ENCODE measurements at places on chromosomes 7 and 10. TPM values are rescaled to one million over a fixed set of nuclear protein-coding genes. Genes with fewer than 3 reads are reported as not detected.

GRCh38 chr7:12518920-12519681, 51.4 kb upstream of the SCIN start:
- no peaks in the 10 kb centered on the region for H3K4me1 ChIP-seq
- no peaks in the 10 kb centered on the region for H3K36me3 ChIP-seq

DNA sequence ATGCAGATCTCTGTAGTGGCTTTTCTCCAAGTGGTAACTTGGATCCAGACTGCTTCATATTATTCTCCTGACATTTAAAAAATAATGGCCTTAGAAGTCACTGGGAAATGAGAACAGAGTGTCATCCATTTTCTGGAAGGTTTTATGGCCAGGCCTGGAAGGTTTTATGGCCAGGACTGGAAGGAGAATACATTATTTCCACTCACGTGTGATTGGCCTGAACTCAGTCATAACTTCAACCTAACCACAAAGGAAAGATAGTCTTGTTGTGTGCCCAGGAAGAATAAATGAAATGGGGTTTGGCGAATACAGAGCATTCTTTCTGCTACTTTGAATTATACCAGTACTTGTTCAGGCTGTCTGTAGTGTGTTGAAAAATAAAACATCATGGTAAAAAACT, 360.9 kb downstream of the GPAM start:
- no peak overlapping the region for H3K27ac ChIP-seq
- H3K4me3 ChIP-seq: no peak overlapping the region
- H3K4me1 ChIP-seq: no peaks in the 10 kb centered on the region
- H3K27me3 ChIP-seq: no peaks in the 10 kb centered on the region
- H3K36me3 ChIP-seq: no peaks in the 10 kb centered on the region

GRCh38 chr10:49539320-49539885, 482 bp upstream of the ERCC6 start:
- peaks cover 7% of the 10 kb centered on the region for H3K4me1 ChIP-seq
- peak; percentile 50 for DNase-seq
- peak overlapping the region; percentile 68 for H3K4me3 ChIP-seq
- peaks cover 5% of the 10 kb centered on the region for H3K27me3 ChIP-seq
- H3K36me3 ChIP-seq: no peaks in the 10 kb centered on the region

- H3K4me3 ChIP-seq: no peak overlapping the region
- no peak overlapping the region for H3K27ac ChIP-seq
- no peaks in the 10 kb centered on the region for H3K4me1 ChIP-seq
- H3K27me3 ChIP-seq: no peaks in the 10 kb centered on the region
- no peak for DNase-seq
Measured at GRCh38 chr7:147071536-147071935, 954.9 kb downstream of the CNTNAP2 start.

DNA sequence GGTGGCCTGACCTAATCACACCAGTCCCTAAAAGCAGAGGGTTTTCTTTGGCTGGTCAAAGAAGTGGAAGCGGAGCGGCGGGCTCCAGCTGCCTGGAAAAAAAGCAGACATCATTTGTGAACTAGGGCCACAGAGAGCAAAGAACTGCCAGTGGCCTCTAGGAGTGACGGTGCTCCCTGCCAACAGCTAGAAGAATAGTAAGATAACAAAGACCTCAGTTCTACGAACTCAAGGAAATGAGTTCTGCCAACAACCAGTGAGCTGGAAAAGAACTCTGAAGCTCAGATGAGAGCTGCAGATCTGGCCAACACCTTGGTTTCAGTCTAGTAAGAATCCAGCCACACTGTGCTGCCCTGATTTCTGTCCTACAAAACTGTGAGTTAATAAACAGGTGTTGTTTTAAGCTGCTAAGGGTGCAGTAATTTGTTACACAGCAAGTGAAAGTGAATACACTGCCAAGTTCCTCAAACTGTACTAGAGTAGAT, 178.0 kb downstream of the SRPK2 start:
- DNase-seq: peak; percentile 43
- no peak overlapping the region for H3K4me3 ChIP-seq
- no peaks in the 10 kb centered on the region for H3K27me3 ChIP-seq
- peaks cover 9% of the 10 kb centered on the region for H3K4me1 ChIP-seq

DNA sequence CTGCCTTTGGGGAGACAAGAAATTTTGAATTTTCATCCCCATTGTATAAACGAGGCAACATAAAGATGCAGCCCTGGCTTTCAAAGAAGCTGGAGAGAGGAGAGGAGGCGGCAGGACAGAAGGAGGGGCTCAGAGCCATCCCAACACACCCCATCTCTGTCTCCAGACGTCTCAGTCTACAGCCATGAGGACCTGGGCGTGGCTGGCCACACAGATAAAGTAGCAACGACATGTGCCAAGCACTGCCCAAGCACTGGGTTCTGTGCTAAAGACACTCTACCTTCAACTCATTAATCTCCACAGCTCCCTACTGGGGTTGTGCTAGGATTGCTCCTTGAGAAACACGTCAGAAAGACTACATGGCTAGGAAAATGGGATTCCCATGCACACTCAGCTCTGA, 65.2 kb downstream of the DLG5 start:
- no peak for DNase-seq
- H3K27me3 ChIP-seq: no peaks in the 10 kb centered on the region
- no peak overlapping the region for H3K4me3 ChIP-seq
- peaks cover 14% of the 10 kb centered on the region for H3K36me3 ChIP-seq
- H3K27ac ChIP-seq: no peak overlapping the region

GRCh38 chr10:80741278-80741677, 203.6 kb downstream of the SH2D4B start:
- no peak overlapping the region for H3K4me3 ChIP-seq
- no peak for DNase-seq
- H3K27ac ChIP-seq: no peak overlapping the region
- no peaks in the 10 kb centered on the region for H3K27me3 ChIP-seq

DNA sequence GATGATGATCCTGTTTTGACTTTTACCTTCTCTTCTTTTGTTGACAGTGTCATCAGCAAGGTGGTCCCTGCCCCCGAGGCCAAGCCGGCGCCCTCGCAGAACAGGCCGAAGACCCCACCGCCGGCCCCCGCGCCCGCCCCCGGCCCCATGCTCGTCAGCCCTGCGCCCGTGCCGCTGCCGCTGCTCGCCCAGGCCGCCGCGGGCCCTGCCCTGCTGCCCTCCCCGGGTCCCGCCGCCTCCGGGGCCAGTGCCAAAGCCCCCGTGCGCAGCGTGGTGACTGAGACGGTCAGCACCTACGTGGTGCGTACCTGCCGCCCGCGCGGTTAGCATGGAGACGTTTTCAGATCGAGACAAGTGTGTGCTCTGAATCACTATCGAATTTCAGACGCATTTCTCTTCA, 45.5 kb upstream of the GATA3 start:
- DNase-seq: no peak
- H3K4me1 ChIP-seq: no peaks in the 10 kb centered on the region
- H3K27me3 ChIP-seq: no peaks in the 10 kb centered on the region
- H3K4me3 ChIP-seq: no peak overlapping the region

DNA sequence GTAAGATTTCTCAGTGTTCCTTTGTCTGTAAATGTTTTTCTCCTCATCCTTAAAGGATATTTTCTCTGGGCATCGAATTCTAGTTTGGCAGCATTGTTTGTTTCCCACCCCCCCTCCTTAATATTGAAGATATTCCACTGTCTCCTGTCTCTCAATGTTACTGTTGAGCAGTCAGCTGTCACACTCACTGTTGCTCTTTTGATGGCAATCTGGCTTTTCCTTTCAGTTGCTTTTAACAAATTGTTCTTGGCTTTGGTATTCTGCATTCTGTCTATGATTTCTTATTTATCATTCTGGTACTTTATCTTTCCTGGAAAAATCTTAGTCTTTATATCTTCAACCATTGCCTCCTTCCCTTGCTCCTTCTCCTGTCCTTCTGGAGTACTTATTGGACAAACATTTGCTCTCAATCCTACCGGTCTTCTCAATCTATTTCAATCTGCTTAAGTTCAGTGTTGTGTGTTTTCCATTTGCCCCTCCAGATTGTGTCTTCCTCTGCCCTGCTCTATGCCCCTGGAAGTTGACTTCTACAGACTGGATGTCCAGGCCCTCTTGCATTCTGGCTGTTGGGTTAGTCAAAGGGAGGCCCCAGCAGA, 9.3 kb upstream of the GTPBP4 start:
- no peaks in the 10 kb centered on the region for H3K27me3 ChIP-seq
- H3K4me3 ChIP-seq: no peak overlapping the region
- DNase-seq: no peak
- H3K27ac ChIP-seq: no peak overlapping the region

- DNase-seq: no peak
- no peaks in the 10 kb centered on the region for H3K4me1 ChIP-seq
- H3K27ac ChIP-seq: no peak overlapping the region
- no peaks in the 10 kb centered on the region for H3K36me3 ChIP-seq
Measured at GRCh38 chr10:128713874-128714570, 587.8 kb upstream of the MKI67 start.

DNA sequence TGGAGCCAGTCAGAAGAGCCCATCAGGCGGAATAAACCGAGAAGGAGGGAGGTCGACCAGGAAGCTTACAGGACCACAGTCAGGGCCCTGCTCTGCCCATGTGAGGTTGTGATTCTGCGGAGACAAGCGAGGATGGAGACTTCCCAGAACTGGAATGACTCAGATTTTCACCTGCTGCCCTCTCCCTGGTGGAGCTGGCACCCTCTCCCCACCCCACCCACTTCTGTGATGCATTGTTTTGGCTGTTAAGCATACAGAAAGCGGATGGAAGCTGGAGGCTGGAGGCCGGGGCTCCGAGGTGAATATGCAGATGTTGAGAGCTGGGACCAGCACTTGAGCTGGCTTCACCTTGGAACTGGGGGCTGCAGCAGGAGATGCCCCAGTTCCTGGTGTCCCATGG, 57.4 kb downstream of the NPTX2 start:
- H3K27ac ChIP-seq: no peak overlapping the region
- H3K27me3 ChIP-seq: no peaks in the 10 kb centered on the region
- H3K36me3 ChIP-seq: no peaks in the 10 kb centered on the region
- no peak for DNase-seq
- H3K4me3 ChIP-seq: no peak overlapping the region

DNA sequence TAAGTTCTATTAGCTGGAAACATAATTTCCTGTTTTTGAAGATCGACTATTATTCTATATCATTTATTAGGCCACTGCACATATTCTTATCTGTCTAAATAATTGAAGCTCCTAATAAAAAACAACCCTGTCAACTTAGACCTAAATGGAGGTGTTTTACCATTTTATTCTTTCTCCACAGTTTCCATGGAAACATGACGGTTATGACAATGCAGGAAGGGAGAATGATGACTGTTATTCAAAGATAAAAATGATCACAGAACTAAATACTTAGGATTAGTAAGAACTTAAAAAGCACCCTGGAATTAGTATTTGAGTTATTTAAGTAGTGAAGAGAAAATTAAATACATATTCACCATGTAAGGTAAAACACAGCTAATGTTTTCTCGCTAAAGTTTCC, 119.9 kb upstream of the DKK1 start:
- DNase-seq: no peak
- H3K4me3 ChIP-seq: no peak overlapping the region
- H3K27ac ChIP-seq: no peak overlapping the region
- no peaks in the 10 kb centered on the region for H3K36me3 ChIP-seq
- no peaks in the 10 kb centered on the region for H3K4me1 ChIP-seq

GRCh38 chr7:17307000-17307399, 8.5 kb downstream of the AHR start:
- H3K4me3 ChIP-seq: no peak overlapping the region
- DNase-seq: peak; percentile 32
- peaks cover 92% of the 10 kb centered on the region for H3K4me1 ChIP-seq
- no peaks in the 10 kb centered on the region for H3K36me3 ChIP-seq

- no peaks in the 10 kb centered on the region for H3K36me3 ChIP-seq
- peaks cover 52% of the 10 kb centered on the region for H3K27me3 ChIP-seq
- no peak overlapping the region for H3K27ac ChIP-seq
- peaks cover 24% of the 10 kb centered on the region for H3K4me1 ChIP-seq
Measured at GRCh38 chr10:71396084-71396710, 523 bp upstream of the CDH23 start.

- no peak for DNase-seq
- no peaks in the 10 kb centered on the region for H3K27me3 ChIP-seq
- no peak overlapping the region for H3K4me3 ChIP-seq
Measured at GRCh38 chr7:140096459-140096858, 33.7 kb upstream of the PARP12 start.

TACC2 gene
- total RNA-seq: 73.7 TPM

UNCX gene
- total RNA-seq: not detected

USP54 gene
- 158 TPM for total RNA-seq

MYL10 gene
- total RNA-seq: not detected

PPP1R17 gene
- total RNA-seq: not detected
